ENCODE measurements at places on chromosomes 5 and 9.
A peak's percentile ranks its signal among the peaks of the same experiment; 100 is the strongest.

DNA sequence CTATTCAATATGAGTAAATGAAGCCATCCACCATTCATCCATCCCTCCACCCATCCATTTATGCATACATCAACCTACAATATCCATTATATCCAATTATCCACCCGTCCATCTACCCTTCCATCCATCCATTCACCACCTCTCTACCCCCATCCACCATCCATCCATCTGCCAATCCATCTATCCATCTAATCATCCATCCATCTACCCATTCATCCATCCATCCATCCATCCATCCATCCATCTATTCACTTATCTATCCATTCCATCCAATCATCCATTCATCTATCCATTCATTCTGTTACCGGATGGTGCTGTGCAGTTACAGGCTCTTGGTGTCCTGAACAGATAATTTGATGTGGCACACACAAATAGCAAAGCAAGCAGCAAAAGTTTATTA, 10.7 kb downstream of the PAEP start:
- DNase-seq, result no peak

DNA sequence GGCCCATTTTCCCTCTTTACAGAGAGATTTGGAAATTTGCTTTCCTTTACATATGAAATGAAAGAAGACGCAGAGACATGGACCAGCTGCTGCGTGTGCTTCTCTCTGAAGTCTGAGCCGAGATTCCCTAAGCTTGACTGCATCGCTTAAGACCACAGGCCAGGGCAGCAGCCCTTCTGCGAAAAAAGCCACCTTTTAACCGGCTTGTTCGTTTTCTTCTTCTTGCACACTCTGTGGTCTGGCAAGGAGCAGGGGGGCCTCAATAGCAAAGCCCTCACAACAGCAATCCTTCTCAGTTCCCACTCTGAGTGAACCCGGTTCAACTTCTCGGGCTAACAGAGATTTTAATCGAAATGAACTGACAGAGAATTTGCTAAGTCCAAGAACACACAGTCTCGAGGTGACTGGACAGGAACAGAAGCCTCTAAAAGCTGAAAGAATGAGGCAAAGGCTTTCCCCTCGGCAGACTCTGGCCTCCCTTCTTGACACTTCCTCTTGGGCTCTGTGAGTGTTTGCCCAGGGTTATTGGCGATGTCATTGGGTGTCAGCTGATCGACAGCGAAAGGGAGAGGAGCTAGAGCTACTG, 512.9 kb upstream of the KLF4 start:
- DNase-seq, result no peak

- DNase-seq, result peak; percentile 25
These were observed 76.7 kb upstream of the FST start for GRCh38 chr5:53403758-53404157.

DNA sequence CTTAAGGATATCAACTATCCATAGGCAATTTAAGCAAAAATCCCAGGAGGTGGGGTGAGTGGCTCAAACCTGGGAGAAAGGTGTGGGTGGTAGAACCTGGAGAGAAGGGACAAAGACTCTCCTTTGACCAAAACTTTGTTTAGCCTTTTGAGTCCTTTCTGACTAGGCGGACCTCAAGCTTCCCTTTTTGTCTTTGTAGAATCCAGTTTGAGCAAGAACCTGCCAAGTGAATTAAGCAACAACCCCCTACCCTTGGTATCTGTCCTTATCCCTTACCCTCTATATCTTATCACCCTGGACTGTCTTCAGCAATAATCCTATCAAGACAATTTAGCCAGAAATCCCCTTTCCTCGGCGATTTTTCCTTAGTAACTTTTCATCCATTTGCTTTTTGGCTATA, 53.5 kb upstream of the SLC28A3 start:
- DNase-seq, result no peak

DNA sequence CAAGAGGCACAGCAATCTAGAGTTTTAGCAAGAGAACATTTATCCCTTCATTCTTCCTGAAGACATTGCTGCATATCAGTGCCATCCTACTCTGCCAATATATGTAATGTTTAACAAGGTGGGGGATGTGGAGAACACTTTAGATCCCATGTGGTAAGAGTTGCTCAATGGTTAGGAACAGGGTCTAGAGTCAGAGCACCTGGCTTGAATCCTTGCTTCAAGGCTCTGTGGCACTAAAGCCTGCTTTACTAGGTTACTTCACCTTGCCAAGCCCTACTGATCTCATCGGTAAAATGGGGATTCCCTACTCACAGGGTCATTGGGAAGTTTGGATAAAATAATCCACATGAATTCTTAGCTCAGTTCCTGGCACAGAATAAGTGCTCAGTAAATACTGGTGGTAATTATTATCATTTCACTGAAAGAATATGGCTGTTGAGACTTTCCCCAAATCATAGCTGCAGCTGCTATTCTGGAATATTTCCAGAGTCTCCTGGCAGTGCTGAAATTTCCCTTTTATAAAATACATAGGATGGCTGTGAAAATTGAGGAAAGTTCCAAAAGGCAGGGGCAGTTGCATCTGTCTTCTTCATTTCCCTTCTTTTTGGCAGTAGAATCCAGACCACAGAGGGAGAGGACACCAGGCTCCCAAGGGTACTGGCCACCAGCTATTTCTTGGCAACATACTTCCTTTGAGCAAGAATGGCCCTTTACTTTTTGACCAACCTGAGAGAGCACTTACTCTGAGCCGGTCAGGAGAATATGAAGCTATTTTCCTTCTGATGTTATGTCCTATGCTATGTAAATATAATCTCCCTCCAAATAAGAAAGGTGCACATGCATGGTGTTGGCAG, 142.8 kb downstream of the PALM2AKAP2 start:
- DNase-seq, result no peak

- DNase-seq, result peak; percentile 67
These were observed 156.4 kb upstream of the RASEF start for GRCh38 chr9:83219154-83219923.

Measured in HTR-8/SVneo (cell line).